ENCODE measurements at places on chromosomes 4 and X. TPM values are rescaled to one million over a fixed set of nuclear protein-coding genes. Genes with fewer than 3 reads are reported as not detected.

DNA sequence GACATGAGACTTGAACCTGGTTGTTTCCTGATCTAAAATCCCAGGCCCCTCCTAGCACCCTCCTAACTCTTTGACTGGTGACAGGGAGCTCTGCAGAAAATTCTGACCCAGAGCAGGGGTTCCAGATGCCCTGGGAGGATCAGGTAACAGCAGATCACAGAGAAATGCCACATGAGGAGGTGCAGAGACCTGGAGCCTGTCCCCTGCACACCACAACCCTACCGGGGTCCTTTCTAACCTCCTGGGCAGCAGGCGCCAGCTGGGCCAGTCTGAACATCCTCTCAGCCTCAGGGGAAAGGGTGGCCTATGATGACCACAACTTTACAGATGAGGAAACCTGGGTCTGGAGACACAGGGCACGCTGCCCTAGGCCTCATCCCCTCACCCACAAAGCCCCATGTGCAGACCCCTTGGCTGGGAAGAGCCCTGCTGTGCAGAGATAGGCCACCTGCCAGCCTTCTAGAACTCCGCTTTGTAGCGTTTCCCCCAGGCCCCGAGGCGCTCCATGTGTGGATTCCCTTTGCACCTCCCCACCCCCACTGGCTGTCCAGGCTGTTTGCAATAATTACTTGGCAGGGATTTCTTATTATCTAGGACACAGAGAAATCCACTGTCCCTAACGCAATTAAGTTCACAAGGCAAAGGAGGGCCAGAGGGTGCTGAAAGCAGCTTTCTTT is 36.5 kb downstream of the WDR1 start:
- no peaks in the 10 kb centered on the region for H3K27me3 ChIP-seq
- no peak overlapping the region for H3K4me3 ChIP-seq
- no peak overlapping the region for H3K27ac ChIP-seq
- peaks cover 7% of the 10 kb centered on the region for H3K4me1 ChIP-seq

DNA sequence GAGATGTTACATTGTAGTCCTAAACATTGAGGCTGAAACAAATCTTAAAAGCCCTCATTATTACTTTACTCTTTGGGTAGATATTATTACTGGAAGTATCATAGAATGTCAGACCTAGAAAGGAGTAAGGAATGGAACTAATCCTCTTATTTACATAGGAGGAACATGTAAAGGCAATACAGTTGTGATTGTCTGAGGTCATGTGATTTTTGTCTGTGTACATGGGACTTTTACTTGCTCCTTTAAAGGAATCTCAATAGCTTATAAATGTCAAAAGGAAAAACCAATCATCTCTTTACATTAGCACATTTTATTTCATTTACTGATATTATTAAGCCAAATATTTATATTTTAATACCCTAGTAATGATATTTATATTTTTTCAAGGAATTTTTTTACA is 568.2 kb downstream of the CCSER1 start:
- H3K27ac ChIP-seq, result no peak overlapping the region
- no peaks in the 10 kb centered on the region for H3K4me1 ChIP-seq
- H3K4me3 ChIP-seq, result no peak overlapping the region
- no peak for DNase-seq
- no peaks in the 10 kb centered on the region for H3K36me3 ChIP-seq
- no peaks in the 10 kb centered on the region for H3K27me3 ChIP-seq

- H3K4me1 ChIP-seq, result peaks cover 4% of the 10 kb centered on the region
- H3K36me3 ChIP-seq, result no peaks in the 10 kb centered on the region
- DNase-seq, result no peak
- H3K27me3 ChIP-seq, result peaks cover 8% of the 10 kb centered on the region
Measured at GRCh38 chrX:19794690-19795089, 92.7 kb downstream of the SH3KBP1 start.

DNA sequence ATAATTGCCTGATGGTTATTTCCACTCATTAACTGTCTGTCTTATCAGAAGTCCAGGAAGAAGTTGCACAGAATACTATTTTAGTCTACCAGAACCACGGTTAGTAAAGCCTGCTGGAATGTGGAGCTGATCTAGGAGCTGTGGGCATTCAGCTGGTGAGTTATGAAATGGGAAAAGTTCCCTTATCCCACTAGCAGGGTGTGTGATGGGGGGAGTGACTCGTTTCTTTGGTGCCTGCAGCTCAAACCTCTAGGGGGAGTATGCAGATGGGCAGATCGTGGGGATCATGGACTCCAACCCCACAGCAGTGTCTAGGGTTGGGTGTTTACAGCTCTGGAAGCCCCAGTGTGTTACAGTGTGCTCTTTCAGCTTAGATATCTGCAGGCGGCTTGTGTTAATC is 305.7 kb upstream of the BOD1L1 start:
- DNase-seq, result no peak
- no peak overlapping the region for H3K27ac ChIP-seq
- H3K27me3 ChIP-seq, result no peaks in the 10 kb centered on the region
- H3K36me3 ChIP-seq, result no peaks in the 10 kb centered on the region
- no peaks in the 10 kb centered on the region for H3K4me1 ChIP-seq

- H3K4me3 ChIP-seq, result no peak overlapping the region
- DNase-seq, result no peak
- H3K27me3 ChIP-seq, result no peaks in the 10 kb centered on the region
- H3K4me1 ChIP-seq, result no peaks in the 10 kb centered on the region
- H3K27ac ChIP-seq, result no peak overlapping the region
Measured at GRCh38 chr4:131644619-131645018, 1504.5 kb upstream of the PCDH10 start.

The VCX gene
- total RNA-seq, result not detected

The SLC49A3 gene
- total RNA-seq, result 18.3 TPM
